ENCODE measurements at places on chromosomes 6 and 20.

DNA sequence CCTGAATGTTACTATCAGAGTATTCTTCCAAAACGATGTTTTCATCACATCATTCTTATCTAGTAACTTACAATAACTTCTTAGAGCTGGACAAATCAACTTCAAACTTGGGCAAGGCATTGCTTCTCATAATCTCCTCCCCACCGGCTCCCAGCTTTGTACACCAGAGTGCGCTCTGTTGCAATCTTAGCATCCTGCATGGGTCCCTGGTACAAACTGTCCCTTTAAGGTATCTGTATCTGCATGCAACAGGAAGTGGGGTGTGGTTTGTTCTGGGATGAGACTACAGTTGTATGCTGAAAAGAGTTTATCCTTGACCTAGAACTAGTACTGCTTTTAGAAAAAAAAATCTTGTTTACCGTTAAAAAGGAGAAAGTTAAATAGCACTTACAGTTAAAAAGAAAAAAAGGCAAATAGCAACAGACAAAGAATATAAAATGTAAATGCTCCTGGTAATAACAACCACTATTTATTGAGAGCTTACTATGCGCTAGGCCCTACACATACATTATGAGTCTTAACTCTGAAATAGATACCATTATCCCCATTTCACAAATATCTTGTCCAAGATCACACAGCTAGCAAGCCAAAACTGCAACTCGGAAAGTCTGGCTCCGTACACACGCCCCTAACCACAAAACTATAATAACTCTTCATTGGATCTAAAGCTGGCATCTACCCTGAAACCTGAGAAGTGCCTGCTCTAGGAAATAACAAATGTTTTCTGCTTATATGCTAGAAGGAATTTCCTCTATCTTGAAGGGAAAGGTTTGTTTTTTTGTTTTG is 9.8 kb upstream of the HECA start:
- DNase-seq = peak; percentile 42

DNA sequence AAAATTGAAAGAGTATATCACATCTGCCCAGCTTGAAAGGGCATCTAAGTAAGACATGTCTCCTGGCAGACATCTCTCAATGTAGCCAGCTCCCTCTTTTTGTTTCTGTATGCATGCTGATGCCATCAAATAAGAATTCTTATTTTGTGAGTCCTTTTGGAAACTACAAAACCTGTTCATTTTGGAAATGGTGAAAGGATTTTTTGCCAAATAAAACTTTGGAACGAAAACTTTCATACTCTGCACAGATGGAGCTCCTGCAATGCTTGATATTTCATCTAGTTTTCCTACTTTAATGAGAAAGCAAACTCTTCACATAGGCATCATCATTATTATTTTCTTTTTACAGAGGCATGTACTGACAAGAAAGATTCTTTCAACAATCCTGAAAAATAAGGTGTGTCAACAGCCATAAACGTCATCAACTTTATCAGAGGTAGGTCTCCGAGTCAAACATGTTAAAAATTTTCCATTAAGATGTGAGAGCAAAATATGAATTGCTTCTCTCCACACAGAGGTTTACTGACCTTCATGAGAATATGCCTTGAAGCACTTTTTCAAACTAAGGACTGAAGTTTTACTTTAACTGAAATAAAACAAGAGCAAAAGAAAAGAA is 26.2 kb upstream of the CMTR1 start:
- no peak for DNase-seq

GRCh38 chr6:42166444-42167141 is 6.6 kb upstream of the GUCA1A start:
- DNase-seq = peak; percentile 27

GRCh38 chr20:32332614-32333013 is 25.5 kb upstream of the ASXL1 start:
- no peak for DNase-seq

DNA sequence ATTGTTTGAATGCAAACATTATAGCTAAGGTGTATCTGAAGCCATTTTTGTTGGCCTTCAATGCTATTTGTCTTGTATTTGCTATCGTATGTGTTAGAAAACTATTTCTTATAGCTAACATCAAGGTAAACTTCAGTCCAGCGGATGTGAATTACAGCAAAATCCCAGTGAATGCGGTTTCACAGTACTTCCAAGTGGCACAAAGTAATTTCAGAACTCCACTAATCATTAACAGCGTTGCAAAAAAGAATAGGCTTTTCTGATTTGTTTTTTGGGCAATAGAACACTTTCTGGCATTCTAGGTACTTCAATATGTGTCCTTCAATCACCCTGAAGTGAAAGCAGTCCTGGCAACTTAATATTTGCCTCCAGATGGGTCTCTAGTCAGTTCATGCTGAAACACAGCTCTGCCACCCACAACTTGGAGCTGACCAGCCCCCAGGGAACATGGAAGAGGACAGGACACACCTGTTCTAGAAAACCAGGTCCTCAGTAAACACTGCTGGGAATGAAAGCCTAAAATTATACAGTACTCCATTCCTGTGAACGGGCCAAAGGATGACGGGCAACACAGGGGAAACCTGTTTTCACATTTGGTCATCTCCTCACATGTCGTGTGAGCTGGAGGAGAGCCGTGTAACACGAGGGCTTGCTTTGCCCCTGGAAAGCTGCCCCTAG is 9.7 kb upstream of the MRPS10 start:
- no peak for DNase-seq

DNA sequence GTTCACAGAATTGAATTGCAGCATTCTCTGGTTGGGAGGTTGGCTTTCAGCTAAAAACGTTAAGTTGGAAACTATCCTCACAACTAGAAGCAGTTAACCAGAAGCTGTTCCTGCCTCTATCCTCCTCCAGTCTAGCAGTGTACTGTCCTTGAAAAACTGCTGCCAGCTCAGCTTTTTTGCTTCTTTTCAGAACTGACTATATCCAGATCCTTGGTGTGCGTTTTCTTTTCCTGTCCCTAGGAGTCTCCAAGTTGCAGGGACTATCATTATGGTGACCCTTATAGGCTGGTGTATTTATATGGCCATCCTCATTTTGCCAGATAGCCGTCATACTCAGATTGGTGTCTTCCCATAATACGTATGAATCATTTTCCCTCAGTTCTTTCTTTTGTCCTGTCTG is 5.5 kb downstream of the ITCH start:
- DNase-seq = no peak

DNA sequence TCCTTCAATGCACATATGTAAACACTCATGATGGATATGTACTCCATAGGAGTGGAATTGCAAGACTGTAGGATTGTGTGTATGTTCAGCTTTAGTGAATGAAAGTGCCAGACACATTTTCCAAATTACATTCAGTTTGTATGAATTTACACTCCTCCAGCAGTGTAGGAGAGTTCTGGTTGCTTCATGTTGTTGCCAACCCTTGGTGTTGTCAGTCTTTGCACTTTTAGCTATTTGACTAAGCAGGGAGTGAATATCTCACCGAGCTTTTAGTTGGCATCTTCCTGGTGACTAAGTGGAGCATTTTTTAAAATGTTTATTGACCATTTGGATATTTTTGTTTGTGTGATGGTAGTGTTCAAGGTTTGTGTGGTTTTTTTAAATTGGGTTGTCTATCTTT is 23.9 kb downstream of the NKX2-4 start:
- DNase-seq = no peak

- no peak for DNase-seq
Measured at GRCh38 chr6:104795363-104795762, 64.4 kb downstream of the HACE1 start.

DNA sequence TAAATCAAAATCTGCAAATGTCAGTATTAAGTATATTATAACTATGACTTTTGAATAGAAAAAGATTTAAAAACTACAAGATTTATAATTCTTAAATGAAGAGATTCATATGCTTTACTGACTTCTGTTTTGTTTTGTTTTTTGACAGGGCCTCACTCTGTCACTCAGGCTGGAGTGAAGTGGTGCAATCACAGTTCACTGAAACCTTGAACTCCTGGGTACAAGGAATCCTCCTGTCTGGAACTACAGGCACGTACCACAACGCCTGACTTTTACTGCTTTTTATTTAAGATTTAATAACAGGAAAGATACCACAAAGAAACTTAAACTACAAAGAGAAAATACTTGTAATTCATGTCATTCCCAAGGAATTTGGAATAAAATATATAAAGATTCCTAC is 940.2 kb upstream of the CITED2 start:
- no peak for DNase-seq

- DNase-seq = no peak
Measured at GRCh38 chr6:136552054-136552453, 1.8 kb upstream of the MAP7 start.

GRCh38 chr6:116651916-116652315 is 16.6 kb downstream of the ZUP1 start:
- DNase-seq = no peak

DNA sequence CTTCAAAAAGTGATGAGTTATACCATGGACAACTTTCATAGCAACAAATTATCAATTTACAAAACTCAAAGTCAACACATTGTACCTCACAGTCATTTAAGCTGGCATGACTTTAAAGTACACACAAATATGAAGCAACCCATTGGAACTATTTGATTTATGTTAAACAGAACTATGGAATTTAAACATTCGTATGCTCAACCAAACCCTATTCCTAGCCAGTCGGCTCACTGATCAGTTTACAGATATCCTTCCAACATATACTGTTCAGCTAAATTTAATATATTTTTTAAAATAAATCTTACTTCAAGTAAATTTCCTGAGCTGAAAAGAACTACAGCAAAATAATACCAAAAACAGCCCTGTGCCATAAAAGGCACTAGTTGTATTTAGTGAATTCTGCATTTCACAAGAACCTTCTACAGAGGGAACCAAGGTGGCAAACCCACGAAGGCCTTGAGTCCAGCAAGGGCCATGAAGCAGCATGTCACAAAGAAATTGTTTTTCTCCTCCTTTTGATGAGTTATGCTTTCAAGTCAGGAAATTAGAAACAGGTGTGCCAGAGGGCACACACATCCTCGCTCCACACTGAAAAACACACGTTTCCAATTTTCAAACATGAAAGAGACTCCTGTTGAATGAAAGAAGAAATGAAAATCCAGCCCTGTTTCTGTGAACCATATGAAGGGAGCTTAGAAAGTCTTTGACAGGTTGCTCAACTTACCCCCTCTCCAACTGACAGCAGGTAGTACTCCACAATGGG is 122.8 kb downstream of the TASP1 start:
- no peak for DNase-seq

DNA sequence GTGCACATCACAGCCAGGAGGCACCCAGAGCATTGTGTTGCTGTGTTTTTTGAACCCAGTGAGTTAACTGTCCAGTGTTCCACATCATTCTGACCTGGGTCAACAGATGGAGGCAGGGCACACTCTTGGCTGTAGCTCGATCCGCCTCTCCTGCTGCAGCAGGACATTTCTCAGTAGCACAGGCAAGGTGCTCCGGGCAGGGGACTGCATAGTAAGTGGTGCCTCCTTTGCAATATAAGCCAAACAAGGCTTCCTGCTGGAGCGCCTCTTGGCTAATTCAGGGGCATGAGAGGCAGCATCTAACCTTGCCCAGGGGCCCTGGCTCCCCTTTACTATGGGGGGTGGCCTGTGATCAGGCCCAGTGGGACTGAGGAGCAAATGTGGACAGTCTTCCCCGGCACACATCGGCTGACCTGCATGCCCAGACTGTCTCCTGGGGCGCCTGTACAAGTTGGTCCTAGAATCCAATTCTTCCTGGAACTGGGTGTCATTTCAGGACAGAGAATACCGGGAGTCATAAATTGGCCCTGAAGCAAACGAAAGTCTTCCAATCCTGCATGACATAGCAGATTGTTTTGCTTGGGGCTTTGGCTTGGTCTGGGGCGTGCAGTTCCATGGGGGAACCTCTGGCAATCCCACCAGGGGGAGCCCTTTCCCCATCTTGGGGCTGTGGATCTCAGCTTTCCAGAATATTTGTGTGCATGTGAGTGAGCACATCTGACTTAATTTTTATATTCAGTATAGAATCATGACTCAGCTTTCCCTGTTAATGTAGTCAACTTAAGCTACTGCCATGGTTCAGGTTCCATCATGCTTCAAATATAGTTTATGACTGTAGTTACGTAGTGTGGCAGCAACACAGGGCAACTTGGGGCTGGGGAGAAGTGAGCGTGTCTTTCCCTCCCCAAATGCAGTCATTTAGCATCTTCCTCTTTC is 56.0 kb upstream of the DDR1 start:
- DNase-seq = peak; percentile 92

GRCh38 chr6:6661684-6662083 is 73.2 kb downstream of the LY86 start:
- no peak for DNase-seq

DNA sequence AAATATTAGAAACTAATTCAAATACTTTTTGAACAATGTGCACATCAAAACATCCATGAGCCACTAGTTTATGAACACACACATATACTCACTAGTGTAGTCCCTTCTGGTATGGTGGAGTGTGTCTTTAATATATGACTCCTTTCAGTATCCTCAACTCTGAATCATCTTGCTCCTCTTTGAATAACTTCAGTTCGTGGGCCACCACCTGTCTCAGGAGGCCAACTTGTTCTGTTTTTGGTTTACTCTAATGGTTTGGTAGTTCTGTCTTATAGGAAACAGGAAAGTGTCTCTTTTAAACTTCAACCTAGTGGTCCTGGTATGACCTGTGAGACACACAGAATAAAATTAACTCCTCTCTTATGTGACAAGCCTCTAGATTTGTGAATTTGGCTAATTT is 55.6 kb downstream of the ZNF292 start:
- DNase-seq = no peak

GRCh38 chr6:110520992-110521543 is 44.7 kb upstream of the SLC22A16 start:
- no peak for DNase-seq

- DNase-seq = no peak
Measured at GRCh38 chr6:27891320-27891875, 20.8 kb downstream of the OR2B2 start.

DNA sequence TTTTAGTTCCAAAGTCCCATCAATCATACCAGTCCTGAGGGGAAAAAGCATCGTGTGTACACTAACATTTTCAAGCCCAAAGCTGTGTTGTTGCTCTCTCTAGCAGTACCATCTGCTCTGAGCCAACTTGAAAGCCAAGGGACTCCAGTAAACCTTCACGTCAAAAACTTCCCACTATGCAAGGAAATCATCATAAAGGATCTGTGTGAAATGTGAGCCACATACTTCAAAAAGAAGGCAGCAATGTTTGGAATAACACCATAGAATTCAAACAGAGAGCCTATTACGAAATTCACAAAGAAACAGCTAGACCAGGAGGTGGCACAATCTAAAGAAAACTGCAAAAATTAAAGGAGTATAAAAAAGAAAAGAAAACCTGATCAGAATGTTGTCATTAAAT is 399.8 kb upstream of the EPHA7 start:
- DNase-seq = no peak

- no peak for DNase-seq
Measured at GRCh38 chr6:150078788-150079187, 9.9 kb upstream of the ULBP3 start.

GRCh38 chr6:4021854-4022695 is 56.9 kb downstream of the FAM217A start:
- DNase-seq = no peak

GRCh38 chr20:56004611-56005388 is 519 bp downstream of the CBLN4 start:
- DNase-seq = no peak

Measured in heart right ventricle (tissue), 16 donors.